ENCODE measurements at places on chromosomes 4 and X. TPM values are rescaled to one million over a fixed set of nuclear protein-coding genes. Genes with fewer than 3 reads are reported as not detected.

The CFI gene
- 1.0 TPM for polyA plus RNA-seq

The HPSE gene
- 3.1 TPM for polyA plus RNA-seq

The HEPH gene
- 21.0 TPM for polyA plus RNA-seq

The TRIM2 gene
- polyA plus RNA-seq, result 7.5 TPM

The MAGED2 gene
- 80.1 TPM for polyA plus RNA-seq

The AMBN gene
- not detected for polyA plus RNA-seq

The RTL5 gene
- polyA plus RNA-seq, result 8.0 TPM

Measured in aorta (tissue), 5 donors.